ENCODE measurements at places on chromosomes 4 and X. TPM values are rescaled to one million over a fixed set of nuclear protein-coding genes. Genes with fewer than 3 reads are reported as not detected.

The NOCT gene
- total RNA-seq = 5.2 TPM

The RIBC1 gene
- total RNA-seq = 0.88 TPM

The ENAM gene
- 1.2 TPM for total RNA-seq

The HERC5 gene
- total RNA-seq = 12.7 TPM

The CFAP47 gene
- not detected for total RNA-seq

The RBMXL3 gene
- total RNA-seq = not detected

The UGT2B15 gene
- total RNA-seq = not detected

The FAM241A gene
- 1.4 TPM for total RNA-seq

The MAGEA10 gene
- not detected for total RNA-seq

The PLK4 gene
- total RNA-seq = 40.8 TPM

The GPRASP1 gene
- total RNA-seq = 2.4 TPM

The BEND2 gene
- not detected for total RNA-seq

The STAP1 gene
- 18.5 TPM for total RNA-seq

The STIM2 gene
- 77.5 TPM for total RNA-seq

The DIPK2B gene
- total RNA-seq = not detected

The RNF212 gene
- total RNA-seq = 0.65 TPM

The AMTN gene
- total RNA-seq = not detected

The MTNR1A gene
- total RNA-seq = not detected

The SCML2 gene
- 1.7 TPM for total RNA-seq

The TMPRSS11F gene
- not detected for total RNA-seq

The RBMX gene
- 252 TPM for total RNA-seq

The TMEM47 gene
- not detected for total RNA-seq

The ALB gene
- total RNA-seq = not detected

The ASMT gene
- not detected for total RNA-seq

The EFHC2 gene
- 3.4 TPM for total RNA-seq

The GPRIN3 gene
- total RNA-seq = 62.1 TPM

The DGKK gene
- not detected for total RNA-seq

Measured in activated naive CD4-positive, alpha-beta T cell treated with anti-CD3 and anti-CD28 coated beads, Interleukin-2, amount 10 ng/mL, durations not matched to agents 5 hours and 36 hours (primary cell).